ENCODE measurements at places on chromosomes 2 and 18.

- DNase-seq = no peak
Measured at GRCh38 chr2:167771628-167772027, 475.8 kb downstream of the STK39 start.

DNA sequence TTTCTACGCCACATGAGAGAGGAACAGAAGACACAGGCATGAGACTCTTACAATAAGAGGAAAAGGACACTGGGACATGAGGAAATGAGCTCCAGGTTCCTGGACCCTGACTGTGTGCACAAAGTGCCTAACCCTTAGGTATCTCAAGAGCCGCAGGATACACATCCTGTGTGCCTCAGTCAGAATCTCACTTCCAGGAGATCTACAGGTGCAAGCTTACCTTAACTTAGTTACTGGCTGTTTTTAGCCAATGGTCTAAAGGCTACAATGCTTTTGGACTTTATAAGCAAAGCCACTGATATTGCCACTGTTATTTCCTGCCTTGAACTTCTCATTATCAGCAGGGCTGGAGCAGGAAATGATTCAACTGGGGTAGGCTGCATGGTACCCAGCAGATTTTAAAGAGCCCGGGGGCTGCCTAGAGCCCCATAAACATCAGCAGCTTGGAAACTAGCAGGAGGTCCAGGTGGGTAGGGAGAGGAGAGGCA lies 254.4 kb downstream of the ZNF521 start:
- DNase-seq = no peak

DNA sequence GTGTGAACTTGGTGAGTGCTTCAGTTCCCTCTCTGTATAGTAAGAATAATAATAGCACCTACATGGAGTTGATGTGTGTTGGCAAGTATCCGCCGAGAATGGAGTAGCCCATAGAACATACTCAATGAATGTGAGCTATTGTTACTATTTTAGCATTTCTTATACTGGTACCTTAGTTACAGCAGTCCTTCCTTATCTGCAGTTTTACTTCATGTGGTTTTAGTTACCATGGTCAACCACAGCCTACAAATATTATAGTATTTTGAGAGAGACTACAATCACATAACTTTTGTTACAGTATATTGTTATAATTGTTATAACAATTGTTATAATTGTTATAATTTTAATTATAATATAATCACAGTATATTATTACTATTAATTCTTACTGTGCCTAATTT lies 152.5 kb upstream of the RASGRP3 start:
- DNase-seq = no peak

GRCh38 chr2:218306184-218306920 lies 14.0 kb upstream of the TMBIM1 start:
- no peak for DNase-seq

DNA sequence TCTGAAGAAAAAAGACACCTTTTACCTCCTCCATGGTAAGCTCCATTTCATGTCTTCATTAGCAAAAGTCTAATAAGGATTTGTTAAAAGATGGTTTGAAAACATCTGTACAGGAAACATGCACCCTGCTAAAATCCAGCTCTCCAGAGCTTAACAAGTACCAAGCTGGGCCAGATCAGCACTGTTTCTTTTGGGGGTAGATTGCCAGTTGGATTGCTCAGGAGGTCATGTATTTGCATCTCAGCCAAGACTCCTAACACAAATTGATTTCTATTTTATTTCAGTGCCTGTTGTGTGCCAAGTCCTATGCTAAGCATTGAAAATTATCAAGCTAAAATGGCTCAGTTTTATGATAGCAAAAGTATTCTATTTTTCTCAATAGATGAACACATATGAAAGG lies 3.4 kb upstream of the TMEM182 start:
- no peak for DNase-seq

DNA sequence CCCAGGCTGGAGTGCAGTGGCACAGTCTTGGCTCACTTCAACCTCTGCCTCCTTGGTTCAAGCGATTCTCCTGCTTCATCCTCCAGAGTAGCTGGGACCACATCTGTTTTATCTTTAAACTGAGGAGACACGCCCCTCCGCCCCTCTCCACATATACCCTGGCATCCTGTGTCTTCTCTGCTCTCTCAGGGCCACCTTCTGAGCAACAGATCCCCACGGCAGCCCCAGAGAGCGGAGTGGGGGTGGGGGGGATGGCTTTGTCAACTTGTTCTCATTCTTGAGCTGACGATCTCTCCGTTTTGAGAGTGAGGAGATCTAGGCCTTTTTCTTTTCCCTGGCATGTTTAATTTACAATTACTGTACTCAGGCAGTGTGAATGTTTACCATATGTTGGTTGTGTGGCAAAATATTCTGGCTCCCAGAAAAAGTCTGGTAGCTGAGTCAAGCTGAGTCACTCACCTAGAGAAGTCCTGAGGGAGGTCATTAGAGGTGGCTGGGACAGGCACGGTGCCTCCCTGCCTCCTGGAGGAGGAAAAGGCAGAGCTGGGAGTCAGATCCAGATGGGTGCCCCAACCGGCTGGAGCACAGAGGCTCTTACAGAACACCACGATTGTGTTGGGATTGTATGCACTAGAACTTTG lies 19.5 kb upstream of the ID2 start:
- DNase-seq = no peak

DNA sequence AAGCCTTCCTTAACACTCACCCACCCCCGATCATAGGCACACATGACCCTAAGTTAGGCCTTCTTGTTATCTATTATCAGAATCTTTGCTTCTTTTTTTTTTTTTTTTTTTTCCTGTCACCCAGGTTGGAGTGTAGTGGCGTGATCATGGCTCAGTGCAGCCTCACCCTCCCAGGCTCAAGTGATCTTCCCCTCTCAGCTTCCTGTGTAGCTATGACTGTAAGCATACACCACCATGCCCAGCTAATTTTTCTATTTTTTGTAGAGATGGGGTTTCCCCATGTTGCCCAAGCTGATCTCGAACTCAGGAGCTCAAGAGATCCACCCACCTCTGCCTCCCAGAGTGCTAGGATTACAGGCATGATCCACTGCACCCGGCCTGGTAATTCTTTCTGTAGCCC lies 328.7 kb downstream of the NR4A2 start:
- no peak for DNase-seq

DNA sequence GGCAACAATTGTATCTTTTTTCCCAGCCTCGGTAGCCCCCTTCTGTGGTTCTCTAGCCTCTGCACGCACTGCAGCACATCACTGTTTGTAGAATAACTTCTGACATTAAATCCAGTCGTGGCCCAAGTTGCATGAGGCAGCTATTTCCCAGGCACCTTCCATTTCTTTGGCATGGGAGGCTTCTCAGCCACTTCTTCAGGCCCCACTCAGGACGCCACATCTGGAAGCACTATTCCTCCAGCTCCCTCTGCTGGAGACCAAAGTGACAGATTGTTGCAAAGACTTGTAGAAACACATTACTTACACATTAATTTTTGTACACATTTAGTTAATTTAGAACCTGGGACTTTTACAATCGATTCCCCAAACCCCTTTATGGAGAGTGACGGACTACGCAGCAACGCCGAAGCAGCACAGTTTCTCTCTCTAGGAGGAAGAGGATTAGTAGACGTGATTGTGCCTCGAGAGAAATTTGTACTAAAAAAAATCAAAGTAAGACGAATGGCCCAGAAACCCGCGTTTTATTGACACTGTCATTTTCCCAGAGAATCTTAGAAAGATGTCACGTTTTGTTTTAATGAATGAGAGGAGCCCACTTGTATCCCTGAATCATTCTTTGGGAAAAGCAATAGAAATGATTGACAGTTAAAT lies 57.8 kb upstream of the RGPD5 start:
- no peak for DNase-seq

DNA sequence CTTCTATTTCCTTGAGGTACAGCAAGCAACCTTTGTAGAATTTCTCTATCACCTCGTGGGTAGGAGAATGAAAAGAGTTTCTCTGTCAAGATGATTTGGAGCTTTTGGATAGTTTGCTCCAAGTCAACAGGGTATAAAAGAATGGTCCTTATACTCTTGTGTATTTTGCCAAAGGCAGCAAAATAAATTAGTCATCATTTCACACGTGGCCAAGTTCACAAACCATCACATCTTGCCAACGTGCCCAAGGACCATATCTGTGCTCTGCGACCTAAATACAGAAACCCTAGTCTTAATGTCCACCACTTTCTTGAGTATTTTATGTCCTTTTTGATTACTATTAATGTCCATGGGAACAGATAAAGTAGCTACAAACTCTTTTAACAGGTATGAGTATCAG lies 262.9 kb downstream of the AFF3 start:
- DNase-seq = no peak

DNA sequence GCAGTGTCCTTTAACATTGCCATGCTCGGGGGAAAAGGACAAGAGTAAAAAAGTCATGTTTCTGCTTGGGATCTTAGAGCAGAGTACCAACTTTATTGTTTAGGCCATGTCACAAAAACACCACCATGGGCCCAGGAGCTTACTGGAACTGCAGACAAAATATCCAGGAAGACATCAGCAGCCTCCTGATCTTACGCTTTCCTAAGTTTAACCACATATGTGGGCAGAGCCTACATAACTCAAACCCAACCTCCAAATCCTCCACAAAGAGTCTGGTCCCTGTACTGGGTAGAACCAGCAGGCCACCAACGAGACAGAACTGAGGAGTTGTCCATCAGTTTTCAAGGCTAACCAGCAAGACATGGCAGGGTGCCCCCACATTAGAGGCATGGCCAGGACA lies 10.3 kb downstream of the GALNT14 start:
- no peak for DNase-seq

- no peak for DNase-seq
Measured at GRCh38 chr2:27164960-27165763, 16.4 kb downstream of the TCF23 start.

GRCh38 chr18:48930926-48931325 lies 19.8 kb downstream of the SMAD7 start:
- no peak for DNase-seq

GRCh38 chr2:223909001-223909741 lies 36.0 kb downstream of the WDFY1 start:
- DNase-seq = no peak

DNA sequence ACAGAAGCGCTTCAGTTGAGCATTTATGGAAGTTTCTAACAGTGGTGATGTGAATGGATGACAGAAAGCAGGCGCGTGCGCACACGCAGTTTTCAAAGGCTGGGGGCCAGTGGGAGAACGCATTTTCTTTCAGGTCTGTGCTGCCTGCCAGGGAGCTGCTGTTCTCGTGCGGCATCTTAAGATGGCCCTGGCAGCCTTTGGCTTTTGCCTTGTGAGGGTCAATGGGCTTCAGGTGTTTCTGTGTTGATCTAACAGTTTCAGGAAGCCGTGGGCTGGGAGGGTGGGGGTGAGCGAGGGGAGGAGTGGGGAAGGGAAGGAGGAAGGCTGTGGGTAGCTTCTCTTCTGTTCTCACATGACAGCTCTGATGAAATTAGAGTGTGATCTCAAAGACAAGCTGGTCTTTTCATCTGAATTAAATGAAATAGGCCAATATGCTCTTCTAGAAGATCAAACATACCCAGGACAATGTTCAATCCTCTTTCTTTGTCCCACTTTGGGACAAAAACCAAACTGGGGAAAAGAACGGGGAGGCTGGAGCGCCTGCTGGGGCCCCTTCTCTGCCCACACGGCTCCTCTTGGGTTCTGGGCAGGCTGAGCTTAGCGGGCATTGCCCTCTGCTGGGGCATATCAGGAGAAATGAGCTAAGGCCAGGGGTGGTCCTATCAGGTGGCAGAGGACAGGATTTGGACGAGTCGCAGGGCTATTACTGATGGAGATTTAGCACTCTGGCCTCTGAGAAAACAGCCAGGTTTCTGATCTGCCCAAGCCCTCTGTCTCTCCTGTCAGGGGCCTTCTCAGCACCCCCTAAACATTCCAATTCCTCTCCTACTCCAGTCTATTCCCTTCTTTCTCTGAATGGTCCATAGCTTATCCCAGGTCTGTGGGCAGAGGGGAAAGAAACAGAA lies 126.2 kb upstream of the LGALSL start:
- no peak for DNase-seq

- no peak for DNase-seq
Measured at GRCh38 chr2:119407430-119408220, 24.0 kb upstream of the TMEM37 start.

DNA sequence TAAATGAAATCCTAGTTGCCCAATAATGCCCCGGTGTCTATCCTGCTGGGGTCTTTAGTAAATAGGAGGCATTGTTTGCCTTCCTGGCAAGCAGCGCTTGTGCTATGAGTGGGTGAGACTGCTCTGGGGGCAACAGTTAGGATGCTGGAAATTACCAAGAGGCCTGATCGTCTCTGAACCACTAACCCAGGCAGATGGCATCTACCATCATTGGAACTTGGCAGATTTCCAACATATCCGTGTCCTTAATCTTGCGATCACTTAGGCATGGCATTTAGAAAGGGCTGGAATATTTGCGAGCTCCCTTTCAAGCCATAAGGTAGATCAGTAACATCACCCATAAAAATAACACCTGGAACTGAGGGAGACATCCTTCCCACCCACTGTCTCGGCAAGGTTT lies 18.8 kb upstream of the SH3RF3 start:
- DNase-seq = no peak

All from cortex of kidney (tissue), 1 donor.